ENCODE measurements at places on chromosomes 1 and 21.
A peak's percentile ranks its signal among the peaks of the same experiment; 100 is the strongest.

DNA sequence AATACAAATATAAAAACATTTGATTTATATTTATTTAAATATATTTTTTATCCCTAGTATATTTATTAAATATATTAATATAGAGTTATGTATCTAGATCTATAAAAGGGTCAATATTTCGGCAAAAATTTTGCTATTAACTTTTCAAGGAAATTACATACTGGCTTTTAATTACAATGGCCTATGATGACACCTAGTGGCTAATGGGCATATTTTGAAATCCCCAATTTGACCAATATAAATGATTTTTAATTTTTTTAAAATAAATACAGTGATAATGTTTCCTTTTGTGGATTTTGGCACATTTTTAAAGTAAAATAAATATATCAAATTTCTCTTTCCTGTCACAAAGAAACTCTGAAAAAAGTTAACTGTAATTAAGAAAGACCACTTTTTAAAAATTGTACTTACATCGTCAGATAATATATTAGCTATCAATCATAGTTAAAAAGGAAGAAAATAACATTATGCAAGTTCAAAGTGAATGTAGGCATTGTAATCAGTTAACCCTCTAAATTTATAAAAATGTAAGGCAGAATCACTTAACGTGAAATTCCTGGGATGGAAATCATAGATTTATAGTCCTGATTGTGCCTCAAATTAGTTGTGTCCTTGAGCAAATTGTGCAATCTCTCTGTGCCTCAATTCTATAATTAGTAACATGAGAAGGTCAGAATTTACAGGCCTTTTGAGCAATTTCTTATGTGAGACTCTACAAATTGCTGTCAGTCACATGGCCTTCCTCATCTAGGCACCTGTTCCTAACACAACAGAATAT is 25.6 kb upstream of the RGS13 start:
- no peak for DNase-seq

- no peak for DNase-seq
Observed at GRCh38 chr1:159663552-159663951, 50.8 kb downstream of the CRP start.

GRCh38 chr1:76746206-76746605 is 121.1 kb upstream of the ST6GALNAC5 start:
- DNase-seq: no peak

DNA sequence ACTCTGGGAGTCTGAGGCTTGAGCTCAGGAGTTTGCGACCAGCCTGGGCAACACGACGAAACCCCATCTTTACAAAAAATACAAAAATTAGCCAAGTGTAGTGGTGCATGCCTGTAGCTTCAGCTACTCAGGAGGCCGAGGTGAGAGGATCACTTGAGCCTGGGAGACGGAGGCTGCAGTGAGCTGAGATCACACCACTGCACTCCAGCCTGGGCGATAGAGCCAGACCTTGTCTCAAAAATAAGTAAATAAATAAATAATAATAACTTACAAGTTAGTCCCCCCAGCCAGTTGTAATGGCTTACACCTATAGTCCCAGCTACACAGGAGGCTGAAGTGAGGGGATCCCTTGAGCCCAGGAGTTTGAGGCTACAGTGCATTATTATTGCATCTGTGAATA is 21.7 kb upstream of the BTG2 start:
- DNase-seq: no peak

- DNase-seq: no peak
Observed at GRCh38 chr1:13619909-13620308, 36.3 kb downstream of the PDPN start.

- DNase-seq: no peak
Observed at GRCh38 chr1:113937146-113937545, 8.0 kb downstream of the HIPK1 start.

DNA sequence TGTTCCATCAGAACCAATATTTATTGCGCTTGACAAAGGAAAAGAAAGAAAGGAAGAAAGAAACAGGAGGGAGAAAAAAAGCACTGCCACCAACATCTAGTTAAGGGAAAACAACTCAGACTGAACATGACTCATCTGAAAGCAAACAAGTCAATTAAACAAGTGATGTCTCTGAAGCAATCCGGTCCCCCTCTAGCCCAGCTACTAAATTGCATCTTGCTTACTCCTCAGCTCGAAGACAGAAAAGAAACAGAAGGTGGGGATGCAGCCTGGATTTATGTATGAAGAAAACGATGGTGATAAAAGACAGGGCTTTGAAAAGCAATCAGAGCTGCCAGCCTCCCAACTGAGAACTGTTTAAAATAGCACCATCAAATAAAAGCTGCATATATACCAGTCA is 188.2 kb downstream of the OMA1 start:
- DNase-seq: no peak

- no peak for DNase-seq
Observed at GRCh38 chr1:112263042-112263441, 133.0 kb upstream of the CTTNBP2NL start.

DNA sequence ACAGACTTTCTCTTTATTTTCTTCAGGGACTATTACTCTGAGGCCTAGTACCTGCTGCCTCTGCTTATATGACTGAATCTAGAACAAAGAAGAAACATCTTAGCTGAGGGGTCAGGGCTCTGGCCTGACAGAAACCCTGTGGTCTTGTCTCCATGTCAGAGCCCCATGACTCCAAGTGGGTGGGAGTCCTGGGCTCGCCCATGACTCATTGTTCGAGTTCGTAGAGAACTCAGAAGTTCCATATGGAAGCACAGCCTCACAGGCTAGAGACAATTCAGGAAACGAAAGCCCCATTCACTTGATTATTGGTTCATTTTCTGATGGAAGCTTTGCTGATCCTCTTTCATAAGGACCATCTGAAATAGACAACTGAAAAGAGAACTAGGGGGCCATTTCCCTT is 73.2 kb downstream of the CD58 start:
- no peak for DNase-seq

DNA sequence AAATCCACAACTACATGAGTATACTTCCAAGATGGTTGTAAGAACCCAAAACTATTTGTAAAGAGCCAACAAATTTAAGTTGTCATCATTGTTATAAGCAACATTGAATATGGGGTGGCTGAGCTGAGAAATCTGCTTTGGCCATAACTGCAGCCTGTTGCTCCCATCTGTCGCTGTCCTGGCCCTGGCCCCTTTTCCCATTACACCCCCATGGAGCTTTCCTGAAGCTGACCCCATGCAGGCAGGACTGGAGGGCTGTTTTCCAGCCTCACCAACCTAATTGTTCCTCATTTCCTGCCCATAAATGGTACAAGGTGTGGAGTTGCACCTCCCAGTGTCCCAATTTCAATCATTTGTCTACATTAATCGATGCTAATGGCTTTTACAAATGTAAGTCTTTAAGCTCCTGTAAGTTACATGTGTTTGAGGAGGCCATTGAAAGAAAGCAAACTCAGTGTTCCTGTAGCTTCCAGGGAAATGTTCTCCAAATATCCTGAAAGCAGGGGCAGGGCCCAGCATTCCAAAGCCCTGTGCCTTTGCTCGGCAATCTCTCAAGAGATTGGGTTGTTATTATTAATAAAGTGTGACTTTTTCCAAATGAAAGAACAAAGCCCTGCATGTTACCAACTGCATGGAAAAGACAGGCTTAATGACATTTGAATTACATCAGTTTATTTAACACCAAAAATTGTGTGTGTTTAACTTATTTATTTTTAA is 545.9 kb downstream of the PLPP3 start:
- DNase-seq: no peak

DNA sequence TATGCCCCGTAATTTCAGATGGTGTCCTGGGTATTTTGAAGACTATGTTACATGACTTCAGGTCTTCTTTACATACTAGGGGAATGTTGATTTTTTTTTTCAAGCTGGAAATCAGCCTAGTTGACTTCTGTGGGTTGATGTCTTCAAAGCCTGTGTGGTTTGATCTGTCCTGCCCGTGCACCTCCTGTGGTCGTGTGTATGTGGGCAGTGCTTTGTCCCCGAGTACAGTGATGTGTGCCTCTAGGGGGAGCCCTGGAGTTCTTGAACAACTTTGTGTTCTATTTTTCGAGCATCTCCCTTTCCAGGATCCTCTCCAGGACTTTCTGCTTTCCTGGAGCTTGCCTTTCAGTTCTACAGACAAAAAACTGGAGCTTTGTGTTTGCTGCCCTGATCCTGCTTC is 28.9 kb downstream of the OBSCN start:
- no peak for DNase-seq

GRCh38 chr1:208243527-208243966 is 637 bp downstream of the PLXNA2 start:
- DNase-seq: no peak

- DNase-seq: no peak
Observed at GRCh38 chr1:119631086-119631432, 17.0 kb downstream of the ZNF697 start.

GRCh38 chr1:228697207-228698016 is 37.9 kb upstream of the RHOU start:
- DNase-seq: peak; percentile 73

DNA sequence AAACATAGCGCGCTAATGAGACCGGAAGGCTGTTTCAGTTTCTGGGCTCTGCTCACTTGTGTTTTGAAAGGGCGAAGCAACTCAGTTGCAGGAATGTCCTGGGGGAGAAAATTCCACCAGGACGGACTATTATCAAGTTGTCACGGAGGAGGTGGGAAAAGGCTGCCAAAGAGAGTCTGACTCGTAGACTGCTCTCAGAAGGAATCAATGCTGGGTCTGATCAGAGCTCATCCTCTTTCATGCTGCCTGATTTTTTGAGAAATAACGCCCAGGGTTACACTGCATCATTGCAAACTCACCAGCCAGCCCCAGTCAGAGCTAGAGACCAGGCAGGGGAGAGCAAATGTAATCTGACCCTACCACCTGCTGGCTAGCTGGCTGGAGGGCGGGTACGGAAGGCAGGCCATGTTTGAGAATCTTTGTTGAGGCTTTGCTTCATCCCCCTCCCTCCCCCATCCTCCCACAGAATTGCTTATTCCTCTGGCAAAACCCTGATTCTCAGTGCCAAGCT is 36.4 kb upstream of the BCL9 start:
- DNase-seq: no peak

- DNase-seq: no peak
Observed at GRCh38 chr21:24225431-24225830, 1381.8 kb downstream of the MRPL39 start.

- no peak for DNase-seq
Observed at GRCh38 chr21:25760677-25761076, 25.9 kb downstream of the GABPA start.

GRCh38 chr1:143619851-143620250 is 351.9 kb downstream of the FAM72C start:
- DNase-seq: no peak

DNA sequence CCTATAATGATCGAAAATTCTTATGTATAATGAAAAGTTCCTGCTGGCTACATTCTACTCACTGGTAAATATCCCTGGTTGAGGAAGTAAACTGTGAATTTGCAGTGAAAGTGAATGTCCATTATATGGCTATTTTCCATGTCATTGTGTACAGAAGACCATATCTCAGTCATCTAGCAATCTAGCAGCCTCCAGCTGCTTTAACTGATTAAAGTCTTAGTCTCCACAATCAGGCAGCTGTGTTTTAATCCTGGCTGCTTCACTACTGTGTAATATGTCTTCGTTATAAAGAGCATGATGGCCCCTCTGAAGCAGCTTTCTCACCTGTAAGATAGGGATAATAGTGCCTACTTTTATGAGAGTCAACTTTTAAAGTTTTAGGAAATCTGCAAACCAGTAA is 11.4 kb downstream of the CLCA2 start:
- DNase-seq: no peak

DNA sequence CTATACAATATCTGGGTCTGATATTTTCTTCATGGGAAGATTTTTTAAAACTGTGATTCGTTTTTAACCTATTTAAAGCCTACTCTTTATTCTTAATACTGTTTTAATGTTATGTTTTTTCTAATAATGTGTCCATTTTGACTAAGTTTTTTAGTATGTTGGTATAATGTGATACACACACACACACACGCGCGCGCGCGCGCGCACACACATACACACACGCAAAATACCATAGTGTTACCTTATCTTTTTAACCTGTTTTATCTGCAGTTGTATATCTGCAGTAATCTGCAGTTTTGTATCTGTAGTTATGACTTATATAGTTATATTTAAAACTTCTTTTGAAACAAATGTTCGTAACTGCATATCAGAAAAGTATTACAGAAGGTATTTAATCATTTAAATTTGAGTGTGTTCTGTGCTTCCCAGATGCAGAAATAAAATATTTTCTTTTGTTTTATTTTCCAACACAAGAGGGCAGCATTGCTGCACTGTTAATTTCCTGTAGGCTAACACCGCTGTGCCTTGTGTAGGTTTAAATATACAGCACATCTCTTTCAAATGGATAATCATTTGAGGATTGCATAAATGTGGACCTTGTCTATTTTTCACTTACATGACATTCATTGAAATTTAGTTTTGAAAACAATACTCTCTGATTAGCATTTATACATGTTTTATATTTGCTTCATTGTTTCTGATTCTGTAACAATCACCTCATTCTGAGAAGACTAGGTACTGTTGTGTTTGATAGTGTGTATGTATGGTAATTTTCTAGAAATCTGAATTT is 166.1 kb downstream of the PDE4B start:
- no peak for DNase-seq

DNA sequence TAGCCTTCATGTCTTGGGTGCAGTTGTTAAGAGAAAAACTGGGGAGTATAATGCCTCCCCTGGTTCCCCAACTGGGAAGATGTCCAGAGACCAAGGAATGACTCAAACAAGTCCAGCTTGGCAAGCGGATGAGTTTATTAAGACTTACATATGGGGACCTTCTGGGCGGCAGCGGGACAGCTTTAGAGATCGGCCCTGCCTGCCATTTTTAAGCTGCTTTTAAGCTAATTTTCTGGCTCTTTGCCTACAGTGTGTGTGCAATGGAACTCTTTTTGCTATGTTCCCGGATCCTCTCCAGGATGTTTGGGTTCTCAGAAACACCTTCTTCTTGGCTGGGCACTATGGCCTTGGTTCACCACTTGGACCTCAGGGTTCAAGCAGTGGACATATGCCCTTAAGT is 99.5 kb downstream of the RYR2 start:
- no peak for DNase-seq

DNA sequence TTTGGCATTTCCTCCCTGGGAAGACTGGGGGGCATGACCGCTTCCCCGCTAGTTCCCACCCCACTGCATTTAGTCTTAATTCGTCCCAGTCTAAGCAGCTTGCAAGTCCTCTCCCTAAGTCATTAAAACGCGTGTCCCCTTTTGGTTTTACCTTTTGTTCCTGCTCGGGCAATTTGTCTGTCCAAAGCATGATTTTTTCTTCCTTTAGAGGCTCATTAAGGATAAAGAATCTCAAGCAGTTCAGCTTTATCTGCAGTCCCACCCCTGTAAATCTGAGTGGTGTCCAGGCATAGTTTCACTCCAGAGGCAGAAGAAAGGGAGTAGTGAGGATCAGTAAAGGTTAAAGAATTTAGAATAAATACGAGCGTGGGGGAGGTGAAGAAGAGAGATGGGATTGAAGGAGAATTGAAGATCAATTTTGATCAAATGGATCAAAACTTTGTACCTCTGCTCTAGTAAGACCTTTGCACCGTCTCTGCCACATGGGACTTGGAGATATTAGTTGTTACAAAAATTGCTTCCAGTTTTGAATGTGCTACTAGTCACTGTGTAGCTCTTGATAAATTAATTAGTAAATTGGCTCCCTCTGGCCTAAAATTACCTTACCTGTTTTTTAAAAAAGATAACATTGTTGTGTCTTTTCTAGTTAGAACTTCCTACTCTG is 989 bp upstream of the ETV3 start:
- DNase-seq: no peak

GRCh38 chr1:246878551-246878950 is 53.2 kb downstream of the AHCTF1 start:
- no peak for DNase-seq

- DNase-seq: no peak
Observed at GRCh38 chr21:30336596-30336995, 898 bp downstream of the KRTAP27-1 start.

- DNase-seq: no peak
Observed at GRCh38 chr1:92817137-92817697, 14.6 kb upstream of the RPL5 start.

Measured in GOT3 (cell line).